T47D (cell line): ENCODE measurements at places on chromosomes 2 and 18.

- peak; percentile 54 for DNase-seq
These were observed 112.8 kb upstream of the SEC11C start for GRCh38 chr18:59026831-59027410.

DNA sequence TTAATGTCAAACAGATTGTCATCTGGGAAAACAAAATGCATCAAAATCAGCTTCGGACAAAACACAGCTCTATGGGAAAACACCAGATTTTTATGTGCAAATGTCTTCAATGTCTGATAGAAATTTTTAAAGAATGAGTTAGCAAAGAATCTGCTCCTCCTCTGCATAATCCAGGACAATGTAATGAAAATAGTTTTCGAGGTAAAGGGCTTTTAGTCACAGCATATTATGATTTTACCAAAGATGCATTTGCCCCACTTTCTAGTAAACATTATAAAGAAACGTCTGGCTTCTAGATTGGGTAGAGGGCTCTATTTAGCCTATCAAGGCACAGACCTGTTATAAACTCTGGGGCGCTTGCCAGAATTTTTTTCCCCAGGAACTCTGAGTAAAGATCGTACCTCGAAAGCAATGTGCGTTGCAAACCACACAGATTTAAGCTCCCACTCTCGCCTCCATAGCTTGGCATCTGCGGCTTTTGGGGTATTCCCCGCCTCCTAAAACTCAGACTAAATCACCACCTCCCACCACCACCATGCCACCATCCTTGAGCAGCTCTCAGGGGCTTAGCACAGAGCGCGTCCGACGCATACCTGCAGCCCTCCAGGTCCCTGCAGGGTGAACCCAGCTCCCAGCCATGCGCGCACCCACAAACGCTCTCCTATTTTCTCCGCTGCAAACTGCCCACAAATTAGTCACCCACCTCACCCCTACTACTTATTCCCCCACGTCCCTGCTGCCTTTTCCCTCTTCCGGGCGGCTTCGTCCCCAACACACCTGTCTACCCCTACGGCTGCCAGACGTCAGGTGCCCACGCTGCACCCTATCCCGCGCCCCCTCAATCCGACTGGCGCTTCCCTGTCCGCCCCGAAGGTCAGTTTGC is 829 bp downstream of the ACVR1C start:
- no peak for DNase-seq

DNA sequence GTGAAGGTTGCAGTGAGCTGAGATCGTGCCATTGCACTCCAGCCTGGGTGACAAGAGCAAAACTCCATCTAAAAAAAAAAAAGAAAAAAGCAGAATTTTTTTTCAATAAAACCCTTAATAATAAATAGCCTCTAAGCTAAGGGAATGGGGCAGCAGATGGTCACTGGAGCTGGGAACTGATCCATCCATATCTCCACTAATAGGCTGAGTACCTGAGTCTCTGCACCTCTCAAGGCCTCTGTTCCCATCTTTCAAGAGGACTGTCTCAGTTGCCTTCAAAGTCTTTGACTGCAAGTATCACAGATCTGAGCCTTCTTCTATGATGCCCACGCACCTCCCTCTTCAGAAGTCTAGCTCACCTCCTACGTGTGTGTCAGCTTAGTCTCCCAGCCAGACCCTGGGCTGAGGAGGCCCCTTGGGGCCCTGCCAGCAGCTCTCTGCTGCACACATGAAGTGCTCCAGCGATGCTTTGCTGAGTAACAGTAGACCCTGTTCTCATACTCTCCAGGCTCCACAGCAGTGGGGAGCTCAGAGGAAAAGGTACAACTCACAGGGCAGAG is 32.9 kb downstream of the ST8SIA5 start:
- no peak for DNase-seq

DNA sequence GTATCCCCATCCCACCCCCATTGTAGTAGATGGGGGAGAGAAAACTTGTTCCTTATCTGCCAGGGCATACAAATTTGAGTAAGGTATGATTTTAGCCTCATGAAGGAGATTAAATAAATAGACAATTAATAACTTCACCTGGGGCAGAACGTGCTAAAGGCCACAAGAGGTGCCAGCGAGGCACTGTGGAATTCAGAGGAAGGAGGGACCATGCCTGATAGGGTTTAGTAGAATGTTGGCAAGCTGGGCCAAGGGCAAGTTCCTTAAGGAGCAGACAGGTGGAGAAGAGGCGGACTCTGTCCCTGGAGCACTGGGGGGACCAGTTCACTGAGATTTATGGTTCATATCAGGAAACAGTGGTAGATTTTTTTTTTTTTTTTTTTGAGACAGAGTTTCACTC is 22.5 kb downstream of the STAMBP start:
- no peak for DNase-seq

- no peak for DNase-seq
These were observed 333.1 kb downstream of the DSEL start for GRCh38 chr18:67183398-67183797.

DNA sequence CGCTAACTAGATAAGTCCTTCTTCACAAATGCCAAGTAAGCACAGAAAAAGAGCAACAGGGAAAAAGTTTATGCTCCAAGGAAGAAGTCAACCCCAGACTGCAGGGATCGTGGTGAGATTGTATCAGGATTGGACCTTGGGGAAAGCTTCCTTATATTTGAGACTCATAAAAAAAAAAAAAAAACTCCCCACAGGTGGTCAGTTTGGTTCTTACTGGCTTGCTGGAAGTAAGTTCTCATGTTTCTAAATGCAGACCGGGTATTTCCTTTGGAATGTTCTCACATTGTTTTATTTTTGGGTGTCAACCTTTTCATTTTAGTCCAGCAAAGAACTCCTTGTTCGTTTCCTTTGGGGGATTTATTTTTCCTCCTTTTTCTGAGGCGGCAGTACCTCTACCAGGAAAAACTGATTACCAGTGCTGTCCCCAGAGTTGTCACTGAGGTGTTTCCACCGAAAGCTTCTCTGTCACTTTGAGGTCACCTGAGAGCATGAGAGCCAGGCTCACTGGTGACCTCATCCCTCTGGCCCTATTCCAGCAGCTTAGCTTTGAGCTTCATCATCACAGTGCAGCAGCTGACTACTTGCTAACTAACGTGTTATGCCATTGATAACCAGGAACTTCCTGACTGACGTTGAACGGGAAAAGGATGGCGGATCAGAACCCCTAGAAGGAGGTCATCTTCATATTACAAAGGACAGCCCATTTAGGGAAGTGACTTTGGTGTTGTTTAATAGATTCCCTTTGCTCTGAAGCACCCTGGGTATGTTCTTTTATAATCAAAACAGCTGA is 16.8 kb upstream of the ATP8B1 start:
- DNase-seq = peak; percentile 72

DNA sequence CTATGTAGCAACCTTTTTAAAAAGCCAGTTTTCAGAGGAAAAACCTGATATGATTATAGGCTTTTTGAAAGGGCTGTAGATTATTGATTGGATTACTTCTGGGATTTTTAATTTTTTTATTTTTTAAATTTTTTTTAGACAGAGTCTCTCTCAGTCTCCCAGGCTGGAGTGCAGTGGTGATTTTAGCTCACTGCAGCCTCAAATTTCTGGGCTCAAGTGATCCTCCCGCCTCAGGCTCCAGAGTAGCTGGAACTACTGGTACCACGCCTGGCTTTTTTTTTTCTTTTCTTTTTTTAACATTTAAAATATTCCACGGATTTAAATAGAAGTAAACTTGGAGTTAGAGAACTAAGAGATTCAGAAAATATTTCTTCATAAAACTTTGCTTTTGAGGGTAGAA is 1.2 kb downstream of the MRPL19 start:
- DNase-seq = no peak

- DNase-seq = no peak
These were observed 146.8 kb downstream of the RBM43 start for GRCh38 chr2:151114874-151115273.

DNA sequence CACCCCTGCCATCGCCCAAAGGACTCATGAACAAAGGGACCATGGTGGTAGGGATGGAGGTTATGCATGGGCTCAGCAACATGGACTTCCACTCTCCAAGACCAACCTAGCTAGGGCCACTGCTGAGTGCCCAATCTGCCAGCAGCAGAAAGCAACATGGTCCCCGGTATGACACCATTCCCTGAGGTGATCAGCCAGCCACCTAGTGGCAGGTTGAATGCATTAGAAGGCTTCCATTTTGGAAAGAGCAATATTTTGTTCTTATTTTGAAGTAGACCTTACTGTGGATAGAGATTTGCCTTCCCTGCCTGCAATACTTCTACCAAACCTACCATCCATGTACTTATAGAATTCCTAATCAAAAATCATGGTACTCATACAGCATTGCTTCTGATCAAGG is 99.8 kb downstream of the METTL4 start:
- DNase-seq = no peak

- DNase-seq = peak; percentile 26
These were observed 229.1 kb upstream of the RBBP8 start for GRCh38 chr18:22703883-22704585.

- no peak for DNase-seq
These were observed 72.7 kb downstream of the MAP2 start for GRCh38 chr2:209496586-209496982.

- DNase-seq = no peak
These were observed 247.6 kb upstream of the TRIB2 start for GRCh38 chr2:12469141-12469561.

- DNase-seq = no peak
These were observed 31.5 kb downstream of the MRO start for GRCh38 chr18:50788284-50788683.
